NCI-H1930 (cell line): ENCODE measurements at places on chromosomes 4 and X.
A peak's percentile ranks its signal among the peaks of the same experiment; 100 is the strongest.

DNA sequence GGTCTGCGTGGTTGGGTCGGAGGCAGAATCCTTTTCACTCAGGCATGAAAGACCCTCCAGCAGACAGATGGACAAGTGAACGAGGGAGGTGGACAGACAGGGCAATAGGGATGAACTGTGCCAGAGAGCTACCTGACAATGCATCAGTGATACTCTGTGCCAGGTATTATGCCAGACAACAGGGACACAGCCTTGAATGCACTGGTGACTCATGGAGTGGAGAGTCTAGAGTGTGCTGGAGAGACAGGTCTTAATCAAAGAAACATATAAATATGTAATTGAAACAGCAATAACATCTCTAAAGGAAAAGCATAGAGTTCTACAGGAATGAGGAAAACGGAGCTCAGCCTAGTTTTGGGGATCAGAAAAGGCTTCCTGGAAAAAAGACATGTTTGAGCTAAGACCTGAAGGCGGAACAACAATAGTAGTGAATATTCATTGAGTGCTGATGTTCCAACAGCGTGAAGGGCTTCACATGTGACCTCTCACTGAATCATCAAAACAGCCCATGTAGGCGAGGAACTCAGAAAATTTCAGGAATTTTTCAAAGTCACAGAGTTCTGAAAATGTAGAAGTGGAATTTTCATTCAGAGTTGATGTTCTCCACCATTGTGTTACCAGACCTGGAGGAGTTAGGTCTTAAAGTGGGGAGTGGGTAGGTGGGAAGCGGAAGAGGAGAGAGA, 20.0 kb upstream of the FGFBP2 start:
- DNase-seq, result no peak

- DNase-seq, result no peak
These were observed 33.0 kb downstream of the TACC3 start for GRCh38 chr4:1754336-1754735.

GRCh38 chrX:72352786-72353185, 47.1 kb upstream of the CITED1 start:
- DNase-seq, result no peak

DNA sequence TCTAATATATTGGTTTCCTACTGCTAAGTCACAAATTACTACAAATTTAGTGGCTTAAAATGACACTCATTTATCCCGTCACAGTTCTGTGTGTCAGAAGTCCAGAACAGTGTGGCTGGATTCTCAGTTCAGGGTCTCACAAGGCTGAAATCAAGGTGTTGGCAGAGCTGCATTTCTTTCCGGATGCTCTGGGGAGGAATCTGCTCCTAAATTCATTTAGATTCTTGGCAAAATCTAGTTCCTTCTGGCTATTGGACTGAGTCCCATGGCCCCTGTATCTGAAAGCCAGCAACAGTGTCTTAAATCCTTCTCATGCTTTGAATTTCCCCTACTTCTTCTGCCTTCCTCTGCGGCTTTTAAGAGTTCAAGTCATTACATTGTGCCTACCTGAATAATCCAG, 103.1 kb upstream of the BMP3 start:
- DNase-seq, result no peak

DNA sequence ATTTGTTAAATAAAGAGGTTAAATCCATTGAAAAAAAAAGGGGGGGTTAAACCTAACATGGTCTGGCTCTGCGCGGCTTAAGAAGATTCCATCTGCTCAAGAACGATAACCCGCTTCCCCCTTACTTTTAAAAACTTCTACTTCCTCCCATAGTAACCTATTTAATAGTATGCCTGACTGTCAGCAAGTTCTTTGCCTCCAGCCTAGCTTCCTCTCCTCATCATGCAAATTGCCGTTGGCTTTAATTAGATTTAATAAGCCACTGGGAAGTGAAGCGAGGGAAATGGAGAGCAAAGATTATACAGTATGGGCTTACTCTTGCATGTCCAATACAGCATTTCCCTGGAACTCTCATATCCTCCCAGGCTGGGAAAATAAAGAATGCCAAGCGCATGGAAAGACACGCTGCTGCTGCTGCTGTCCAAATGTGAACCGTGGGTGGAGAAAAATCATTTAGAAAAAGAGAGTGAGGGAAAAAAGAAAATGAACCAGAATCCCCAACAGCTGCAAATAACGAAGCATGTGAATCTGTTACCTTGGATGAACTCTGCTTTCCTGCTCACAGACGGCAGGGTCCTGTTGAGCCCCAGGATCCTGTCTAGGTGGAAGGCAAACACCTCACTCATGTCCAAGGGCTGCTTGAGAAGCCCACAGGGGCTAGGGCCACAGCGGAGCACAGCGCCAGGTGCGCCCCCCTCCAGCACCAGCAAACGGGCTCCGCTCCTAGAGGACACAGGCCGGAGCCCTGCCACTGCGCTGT, 2.7 kb downstream of the GASK1B start:
- no peak for DNase-seq

DNA sequence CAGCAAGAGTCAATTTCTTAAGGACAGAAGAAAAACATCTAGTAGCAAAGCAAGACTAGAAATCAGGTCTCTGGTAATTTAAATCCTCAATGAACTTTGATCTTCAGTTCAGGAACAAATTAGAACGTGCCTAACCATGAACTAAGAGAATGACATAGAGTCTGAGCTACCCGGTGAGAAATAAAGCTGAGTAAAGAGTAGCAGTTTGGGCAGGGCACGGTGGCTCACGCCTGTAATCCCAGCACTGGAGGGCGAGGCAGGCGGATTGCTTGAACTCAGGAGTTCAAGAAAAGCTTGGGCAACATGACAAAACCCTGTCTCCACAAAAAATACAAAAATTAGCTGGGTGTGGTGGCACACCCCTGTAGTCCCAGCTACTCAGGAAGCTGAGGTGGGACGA, 37.7 kb downstream of the ACE2 start:
- DNase-seq, result no peak

DNA sequence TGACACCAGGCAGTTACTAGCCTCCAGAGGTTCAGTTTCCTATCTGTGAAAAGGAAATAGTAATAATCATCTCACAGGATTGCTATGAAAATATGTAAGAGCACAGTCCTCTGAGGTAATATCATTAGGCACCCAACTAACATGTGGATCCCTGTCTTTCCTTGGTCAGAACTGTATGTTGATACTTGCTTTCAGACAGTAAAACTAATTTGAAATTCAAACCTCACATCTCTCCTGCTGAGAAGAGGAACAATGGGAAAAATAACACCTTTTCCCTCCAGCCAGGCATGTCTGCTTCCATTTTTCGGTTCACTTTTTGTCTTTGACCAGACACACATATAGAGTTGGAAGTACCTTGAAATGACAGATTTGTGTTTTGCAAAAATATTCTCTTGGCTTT, 262.7 kb downstream of the IL15 start:
- DNase-seq, result no peak

GRCh38 chrX:82230013-82230412, 1028.1 kb downstream of the SH3BGRL start:
- no peak for DNase-seq

- no peak for DNase-seq
These were observed 134.4 kb upstream of the INTU start for GRCh38 chr4:127498366-127498765.

- no peak for DNase-seq
These were observed 169.2 kb downstream of the BMPR1B start for GRCh38 chr4:94926936-94927335.

GRCh38 chr4:3514806-3515501, 17.3 kb downstream of the LRPAP1 start:
- no peak for DNase-seq

DNA sequence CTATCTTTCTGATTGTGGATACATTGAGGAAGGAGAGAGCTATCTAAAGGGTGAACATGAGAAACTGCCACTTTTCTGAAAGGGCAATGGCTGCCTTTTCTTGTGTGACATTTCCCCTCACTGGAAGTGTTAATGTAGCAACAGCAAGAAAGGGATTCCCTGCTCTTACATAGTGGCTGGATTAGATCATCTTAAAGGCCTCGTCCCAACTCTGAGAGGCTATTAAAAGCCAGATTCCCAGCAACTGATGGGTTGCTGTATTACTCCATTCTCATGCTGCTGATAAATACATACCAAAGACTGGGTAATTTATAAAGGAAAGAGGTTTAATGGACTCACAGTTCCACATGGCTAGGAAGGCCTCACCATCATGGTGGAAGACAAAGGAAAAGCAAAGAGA, 33.7 kb upstream of the ADH7 start:
- DNase-seq, result no peak

DNA sequence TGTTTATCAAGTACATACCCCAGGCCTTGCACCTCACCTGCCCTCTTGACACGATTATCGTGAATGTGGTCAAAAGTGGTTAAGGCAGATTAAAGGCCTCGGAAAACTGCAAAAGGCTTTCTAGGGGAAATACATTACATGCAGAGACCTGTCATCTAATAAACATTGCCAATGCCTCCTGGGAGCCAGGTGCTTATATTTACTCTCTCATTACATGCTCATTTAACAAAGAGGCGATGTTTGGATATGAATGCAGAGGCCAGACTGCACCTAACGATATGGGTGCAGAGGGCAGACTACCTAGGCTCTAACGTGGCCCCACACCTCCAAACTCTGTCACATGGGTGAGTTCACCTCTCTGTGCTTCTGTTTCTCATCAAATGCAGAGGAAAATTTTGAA, 14.5 kb downstream of the CRMP1 start:
- peak; percentile 7 for DNase-seq

- no peak for DNase-seq
These were observed 15.2 kb downstream of the ETDC start for GRCh38 chrX:135324463-135324862.

DNA sequence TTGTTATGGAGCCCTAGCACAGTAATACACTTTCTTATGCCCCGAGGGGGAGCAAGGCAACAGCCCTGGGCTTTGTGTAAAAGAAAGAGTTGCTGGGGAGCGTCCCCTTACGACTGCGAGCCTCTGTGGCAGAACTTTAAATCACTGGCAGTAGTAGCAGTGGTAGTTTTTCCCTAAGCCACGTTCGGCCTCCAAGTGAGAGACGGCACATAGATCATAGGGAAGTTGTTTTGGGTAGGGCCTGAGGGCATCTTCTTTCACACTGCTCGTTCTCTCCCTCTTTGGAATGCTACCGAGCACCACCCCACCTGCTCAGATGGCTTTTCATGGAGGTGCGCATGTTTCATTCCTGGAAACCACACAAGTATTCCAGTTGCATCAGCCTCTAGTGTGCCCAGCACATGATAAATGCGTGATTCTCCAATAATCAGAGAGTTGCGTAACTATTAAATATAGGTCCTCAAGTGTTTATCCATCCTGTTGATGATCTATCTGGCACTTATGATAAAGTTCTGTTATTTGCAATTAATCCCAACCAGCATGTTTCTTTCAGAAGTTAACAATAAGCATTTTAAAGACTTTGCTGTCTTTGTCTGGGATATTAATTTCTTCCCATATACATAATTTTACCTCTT, 7.0 kb upstream of the SYNPO2 start:
- no peak for DNase-seq

DNA sequence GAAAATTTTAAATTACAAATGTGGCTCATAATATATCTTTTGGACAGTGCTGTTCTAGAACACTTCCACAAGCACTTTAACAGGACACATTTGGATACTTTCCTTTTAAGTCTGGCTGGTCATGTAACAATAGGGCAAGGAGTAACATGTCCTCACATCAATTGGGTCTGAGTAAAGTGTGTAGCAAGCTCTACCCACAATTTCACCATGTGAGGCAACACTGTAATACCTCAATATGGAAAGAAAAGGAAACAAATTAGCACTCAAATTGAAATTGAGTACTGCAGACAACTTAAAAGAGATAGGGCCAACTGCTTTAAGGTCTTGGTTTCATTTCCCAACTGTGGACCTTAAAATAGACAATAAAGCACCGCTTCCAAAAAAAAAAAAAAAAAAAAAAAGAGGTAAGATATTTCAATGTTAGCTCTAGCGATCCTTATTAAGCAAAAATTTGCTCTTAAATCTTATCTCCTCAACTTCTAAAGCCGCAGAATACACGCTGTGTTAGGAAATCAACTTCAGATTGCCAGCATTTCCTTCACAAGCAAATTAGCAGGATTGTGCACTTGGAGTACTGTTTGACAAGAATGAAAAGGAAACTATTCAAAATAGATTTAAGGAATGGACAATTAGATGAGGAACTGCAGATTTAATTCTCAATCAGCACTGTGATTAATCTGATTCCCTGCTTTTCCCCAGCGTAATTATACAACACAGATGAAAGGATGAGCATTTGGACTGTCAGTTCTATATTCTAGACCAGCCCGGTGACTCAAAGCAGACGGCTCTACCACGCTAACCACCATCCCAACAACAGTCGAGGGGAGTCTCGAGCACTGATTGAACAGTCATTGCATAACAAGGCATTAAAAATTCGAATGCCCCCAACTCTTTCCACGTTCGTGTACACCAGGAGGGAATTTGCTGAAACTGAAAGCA, 1.6 kb downstream of the CASK start:
- no peak for DNase-seq

DNA sequence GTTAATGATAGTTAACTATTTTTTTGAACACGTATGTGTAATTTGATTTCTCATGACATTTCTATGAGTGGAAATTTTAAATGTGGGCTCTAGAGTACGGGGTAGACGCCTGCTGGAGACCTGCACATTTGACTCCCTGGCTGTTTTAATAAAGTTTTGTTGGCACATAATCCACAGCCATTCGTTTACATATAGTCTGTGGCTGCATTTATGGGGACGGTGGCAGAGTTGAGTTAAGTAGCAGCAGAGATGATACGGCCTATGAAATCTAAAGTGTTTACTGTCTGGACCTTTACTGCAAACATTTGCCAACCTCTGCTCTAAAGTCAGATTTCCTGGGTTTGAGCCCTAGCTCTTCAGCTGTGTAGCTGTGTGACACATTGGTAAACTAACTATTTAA, 118.8 kb downstream of the CHRNA9 start:
- no peak for DNase-seq

- DNase-seq, result no peak
These were observed 667.7 kb upstream of the DIPK2B start for GRCh38 chrX:45868425-45868824.

DNA sequence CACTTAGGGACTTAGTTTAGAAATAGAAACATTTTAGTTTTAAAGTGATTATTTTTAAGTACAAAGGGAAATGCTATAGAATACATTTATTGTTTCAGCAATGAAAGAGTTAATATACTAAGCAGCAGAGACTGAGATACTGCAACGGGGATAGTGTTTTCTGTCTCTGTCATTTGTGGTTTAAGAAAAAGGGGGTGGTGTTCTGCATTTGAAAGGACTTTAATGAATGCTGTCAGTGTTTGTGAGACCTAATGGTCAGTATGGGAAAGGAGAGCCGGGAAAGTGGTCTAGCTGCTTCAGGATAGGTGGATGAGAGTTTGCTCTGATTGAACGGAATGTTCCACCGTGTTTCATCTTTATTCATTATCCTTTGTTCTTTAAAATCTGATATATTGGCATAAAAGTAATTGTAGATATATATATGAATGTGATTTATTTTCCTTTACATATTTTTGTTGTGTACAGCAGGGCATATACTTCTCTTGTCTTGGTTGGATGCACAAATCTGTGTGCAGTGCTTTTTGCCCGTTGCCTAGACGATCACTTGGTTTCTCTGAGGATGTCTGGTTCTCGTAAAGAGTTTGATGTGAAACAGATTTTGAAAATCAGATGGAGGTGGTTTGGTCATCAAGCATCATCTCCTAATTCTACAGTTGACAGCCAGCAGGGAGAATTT, at the start of gene KLHL5:
Gene KLHL5, plus strand, starts transcription at position 139 of the 676 bp plus-strand sequence. Its CDS starts 421 bp downstream, at position 560.
- no peak for DNase-seq
